ENCODE measurements at places on chromosomes 7 and 10. TPM values are rescaled to one million over a fixed set of nuclear protein-coding genes. Genes with fewer than 3 reads are reported as not detected.

- peaks cover 3% of the 10 kb centered on the region for H3K36me3 ChIP-seq
- H3K4me1 ChIP-seq, result peaks cover 27% of the 10 kb centered on the region
- H3K27me3 ChIP-seq, result no peaks in the 10 kb centered on the region
- no peak for DNase-seq
These were observed 5.8 kb downstream of the UPP1 start for GRCh38 chr7:48094861-48095293.

GRCh38 chr10:64271983-64272382 is 750.8 kb downstream of the REEP3 start:
- H3K4me3 ChIP-seq, result no peak overlapping the region
- no peak for DNase-seq
- H3K27me3 ChIP-seq, result no peaks in the 10 kb centered on the region
- no peaks in the 10 kb centered on the region for H3K4me1 ChIP-seq

DNA sequence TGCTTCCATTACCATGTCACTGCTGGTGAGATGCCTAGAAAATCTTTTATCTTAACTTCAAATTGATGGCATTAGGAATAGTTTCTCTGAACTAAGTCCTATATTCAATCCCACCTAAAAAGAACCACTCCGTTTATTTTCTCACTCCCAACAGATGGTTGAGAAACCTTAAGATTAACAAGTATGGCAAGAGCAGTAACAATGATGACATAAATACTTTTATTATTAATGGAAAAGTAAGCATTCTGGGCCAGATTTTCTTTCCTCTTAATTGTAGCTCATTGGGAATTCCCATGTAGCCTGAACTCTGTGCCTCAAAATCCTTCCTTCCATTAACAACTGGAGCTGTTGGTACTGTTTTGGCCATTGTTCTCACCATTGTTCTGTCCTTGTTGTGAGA is 21.1 kb upstream of the FAM13C start:
- DNase-seq, result no peak
- H3K36me3 ChIP-seq, result no peaks in the 10 kb centered on the region
- peak overlapping the region; percentile 75 for H3K27ac ChIP-seq
- H3K27me3 ChIP-seq, result no peaks in the 10 kb centered on the region
- peak overlapping the region; percentile 15 for H3K4me3 ChIP-seq

DNA sequence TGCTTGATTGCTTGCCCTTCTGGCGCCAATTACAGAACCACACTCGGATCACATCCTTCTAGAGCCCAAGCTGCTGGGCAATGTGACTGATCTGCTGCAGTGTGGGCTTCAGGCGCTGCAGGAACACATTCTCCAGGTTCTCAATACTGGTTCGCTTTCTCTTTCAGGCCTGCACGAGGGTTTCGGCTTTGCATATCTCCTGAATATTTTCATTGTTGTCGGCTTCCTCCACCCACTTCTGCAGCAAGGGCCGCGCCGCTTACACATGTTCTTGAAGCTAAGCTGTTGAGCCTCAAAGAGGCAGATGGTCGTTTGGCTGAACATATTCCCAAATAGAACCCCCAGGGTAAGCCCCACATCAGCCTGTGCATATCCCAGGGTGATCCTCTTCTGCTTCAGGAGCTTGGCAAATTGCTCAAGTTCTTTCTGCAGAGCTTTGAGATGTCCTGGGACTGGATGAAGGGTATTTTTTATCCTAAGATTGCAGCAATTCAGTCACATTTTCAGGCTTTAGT is 64.6 kb downstream of the HERC4 start:
- DNase-seq, result no peak
- no peaks in the 10 kb centered on the region for H3K4me1 ChIP-seq

The OGDHL gene
- not detected for total RNA-seq

DNA sequence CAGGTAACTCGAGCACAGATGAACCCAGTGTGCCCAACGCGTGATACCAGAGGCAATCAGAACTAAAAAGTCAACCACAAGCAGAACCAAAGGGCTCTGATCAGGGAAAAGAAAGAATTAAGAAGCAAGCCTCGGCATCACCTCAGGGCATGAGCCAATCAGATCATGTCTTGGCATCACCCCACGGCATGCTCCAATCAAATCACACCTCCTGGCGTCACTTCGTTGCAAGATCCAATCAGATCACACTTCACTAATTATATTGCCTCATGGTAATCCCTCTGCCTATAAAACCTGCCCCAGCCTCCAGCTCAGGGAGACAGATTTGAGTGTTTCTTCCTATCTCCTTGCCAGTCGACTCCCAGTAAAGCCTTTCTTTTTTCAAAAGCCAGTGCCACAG is 46.8 kb downstream of the TYW1B start:
- no peaks in the 10 kb centered on the region for H3K27me3 ChIP-seq
- H3K4me3 ChIP-seq, result no peak overlapping the region
- DNase-seq, result no peak
- no peaks in the 10 kb centered on the region for H3K36me3 ChIP-seq
- no peak overlapping the region for H3K27ac ChIP-seq

- no peaks in the 10 kb centered on the region for H3K4me1 ChIP-seq
- no peaks in the 10 kb centered on the region for H3K36me3 ChIP-seq
- H3K4me3 ChIP-seq, result no peak overlapping the region
- no peak for DNase-seq
- H3K27ac ChIP-seq, result no peak overlapping the region
These were observed 4.8 kb downstream of the STRIP2 start for GRCh38 chr7:129438839-129439651.

DNA sequence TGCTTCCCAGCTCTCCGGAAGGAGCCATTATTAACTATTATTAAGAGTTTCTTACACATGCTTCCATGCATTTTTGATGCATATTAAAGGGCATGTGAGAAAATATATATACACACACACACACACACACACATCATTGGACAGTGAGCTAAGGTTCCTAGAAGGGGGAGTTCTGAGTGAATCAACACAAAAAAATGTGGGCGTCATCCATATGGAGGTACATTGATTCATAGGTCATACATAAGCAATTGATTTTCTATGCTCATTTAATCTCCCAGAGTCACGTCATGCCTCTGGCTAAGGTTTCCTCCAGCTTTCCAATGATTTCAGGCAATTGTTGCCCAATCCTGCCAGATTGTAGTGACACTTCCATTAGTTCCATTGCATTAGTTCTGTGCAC is 269.4 kb downstream of the DNAJB9 start:
- no peak overlapping the region for H3K4me3 ChIP-seq
- DNase-seq, result no peak
- H3K27me3 ChIP-seq, result no peaks in the 10 kb centered on the region
- H3K36me3 ChIP-seq, result no peaks in the 10 kb centered on the region

DNA sequence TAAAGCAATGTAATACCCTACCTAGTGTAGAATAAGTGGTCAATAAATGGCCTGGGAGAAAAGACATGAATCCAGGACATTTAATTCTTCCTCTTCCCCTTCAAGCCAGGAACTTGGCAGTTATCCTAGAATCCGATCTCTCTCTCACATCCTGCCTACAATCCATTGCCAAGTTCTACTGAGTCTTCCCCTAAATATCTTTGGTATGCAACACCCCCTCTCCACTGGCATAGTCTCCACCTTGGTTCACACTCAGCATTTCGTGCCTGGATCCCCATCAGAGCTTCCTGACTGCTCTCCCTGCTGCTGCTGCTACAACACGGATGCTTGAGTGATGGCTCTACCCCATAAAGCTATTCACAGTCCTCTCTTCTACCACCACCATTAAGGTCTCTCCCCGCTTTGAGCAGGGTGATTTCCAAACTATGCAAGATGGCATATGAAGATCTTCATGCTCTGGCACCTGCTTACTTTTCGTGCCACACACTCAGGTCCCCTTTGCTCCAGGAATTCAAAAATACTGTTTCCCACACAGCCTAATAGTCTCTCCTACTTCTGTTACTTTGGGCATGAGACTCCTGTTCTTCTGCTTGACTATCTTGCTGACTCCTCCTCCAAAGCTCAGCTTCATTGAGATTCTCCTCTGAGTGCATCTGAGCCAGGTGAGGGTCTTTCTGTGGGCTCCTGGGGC is 4.8 kb downstream of the ANK3 start:
- H3K27me3 ChIP-seq, result no peaks in the 10 kb centered on the region
- no peak for DNase-seq
- H3K27ac ChIP-seq, result no peak overlapping the region
- H3K4me3 ChIP-seq, result no peak overlapping the region

DNA sequence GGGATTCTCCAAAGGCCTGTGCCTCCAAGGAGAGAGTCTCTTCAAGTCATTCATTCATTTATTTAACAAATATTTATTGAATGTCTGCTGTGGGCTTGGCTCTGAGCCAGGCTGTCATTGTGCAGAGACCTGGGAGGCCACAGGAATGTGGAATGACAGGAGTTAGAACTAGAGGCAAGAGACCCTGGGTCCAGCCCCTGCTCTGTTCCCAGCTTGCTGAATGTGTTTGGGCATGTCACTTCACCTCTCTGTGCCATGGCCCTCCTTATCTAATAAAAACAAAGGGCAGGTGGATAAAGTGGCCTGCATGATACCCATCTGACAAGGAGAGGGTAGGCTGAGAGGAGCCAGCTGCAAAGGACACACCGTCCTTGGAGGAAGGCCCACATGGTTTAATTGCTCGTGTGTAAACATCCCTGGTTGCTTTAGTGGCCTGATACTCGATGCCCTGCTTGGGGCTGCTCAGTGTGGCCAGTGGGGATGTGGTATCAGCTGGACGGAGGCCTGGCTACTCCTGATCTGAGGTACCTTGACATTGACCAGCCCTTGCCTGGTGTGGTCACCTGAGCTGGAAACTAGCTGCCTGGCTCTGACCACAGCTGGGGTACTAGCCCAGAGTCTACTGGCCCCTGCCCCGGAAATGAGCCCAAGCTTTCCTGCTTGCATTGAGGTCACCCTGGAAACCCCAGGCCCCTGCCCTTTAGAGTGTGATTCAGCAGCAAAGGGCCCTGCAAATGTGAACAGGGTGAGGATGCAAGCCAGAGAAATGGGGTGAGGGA is 116.2 kb downstream of the CDH23 start:
- H3K27me3 ChIP-seq, result no peaks in the 10 kb centered on the region
- H3K36me3 ChIP-seq, result no peaks in the 10 kb centered on the region
- no peak overlapping the region for H3K4me3 ChIP-seq

GRCh38 chr7:37445790-37446189 is 2.9 kb downstream of the ELMO1 start:
- no peaks in the 10 kb centered on the region for H3K36me3 ChIP-seq
- DNase-seq, result no peak
- H3K4me1 ChIP-seq, result peaks cover 9% of the 10 kb centered on the region
- no peak overlapping the region for H3K4me3 ChIP-seq
- no peak overlapping the region for H3K27ac ChIP-seq

The ABCC2 gene
- 0.71 TPM for total RNA-seq

GRCh38 chr10:128462844-128463243 is 336.6 kb upstream of the MKI67 start:
- H3K4me1 ChIP-seq, result no peaks in the 10 kb centered on the region
- H3K36me3 ChIP-seq, result no peaks in the 10 kb centered on the region
- DNase-seq, result no peak
- no peaks in the 10 kb centered on the region for H3K27me3 ChIP-seq
- no peak overlapping the region for H3K27ac ChIP-seq
- H3K4me3 ChIP-seq, result no peak overlapping the region

The SSC4D gene
- total RNA-seq, result 1.5 TPM

The TMEM270 gene
- not detected for total RNA-seq

The PRLHR gene
- not detected for total RNA-seq

The SFTPA2 gene
- total RNA-seq, result not detected

- peaks cover 83% of the 10 kb centered on the region for H3K4me1 ChIP-seq
- peaks cover 8% of the 10 kb centered on the region for H3K36me3 ChIP-seq
- no peak for DNase-seq
- no peak overlapping the region for H3K27ac ChIP-seq
These were observed 30.5 kb downstream of the ITPRIP start for GRCh38 chr10:104307576-104308438.

The KCNH2 gene
- not detected for total RNA-seq

The CPVL gene
- 22.9 TPM for total RNA-seq

DNA sequence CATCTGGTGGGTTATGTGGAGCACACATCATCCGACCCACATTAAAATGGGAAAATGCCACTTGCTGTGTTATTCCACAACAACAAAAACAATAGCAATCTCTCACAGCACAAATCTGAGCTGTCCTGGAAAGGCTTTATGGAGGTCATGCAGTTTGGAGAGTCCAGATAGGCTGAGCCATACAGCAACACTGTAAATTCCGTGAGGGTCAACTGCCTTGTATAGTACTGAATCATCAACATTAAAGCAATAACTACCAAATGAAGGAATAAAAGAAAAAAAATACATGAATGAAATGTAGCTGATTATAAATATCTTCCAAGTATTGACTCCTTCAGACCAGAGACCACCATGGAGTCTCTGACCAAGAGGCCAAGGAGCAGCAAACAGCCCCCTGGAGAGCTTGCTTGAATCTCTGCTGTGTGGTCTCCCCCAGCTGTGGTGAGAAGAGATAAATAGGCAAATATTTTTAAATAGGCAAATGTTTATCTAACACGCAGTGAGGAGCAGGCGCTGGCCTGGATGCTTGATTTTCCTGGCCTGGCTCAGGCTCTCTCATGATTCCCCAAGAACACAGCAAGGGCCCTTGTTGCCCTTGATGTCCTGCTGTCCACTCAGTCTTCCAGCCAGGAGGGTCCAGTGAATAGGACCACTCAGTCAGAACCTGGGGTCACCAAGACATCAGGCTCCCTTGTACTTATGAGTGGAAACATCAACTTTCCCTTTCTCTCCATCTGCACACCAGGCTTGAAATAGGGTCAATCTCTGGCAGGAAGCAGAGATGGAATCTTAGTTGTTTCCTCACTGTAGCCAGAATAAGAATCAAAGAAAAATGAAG is 1021.3 kb downstream of the XPNPEP1 start:
- no peaks in the 10 kb centered on the region for H3K27me3 ChIP-seq
- no peaks in the 10 kb centered on the region for H3K36me3 ChIP-seq
- DNase-seq, result no peak
- H3K27ac ChIP-seq, result no peak overlapping the region
- H3K4me3 ChIP-seq, result no peak overlapping the region
- no peaks in the 10 kb centered on the region for H3K4me1 ChIP-seq

GRCh38 chr7:47254081-47254977 is 327.6 kb downstream of the TNS3 start:
- H3K27ac ChIP-seq, result peak overlapping the region; percentile 76
- no peaks in the 10 kb centered on the region for H3K36me3 ChIP-seq
- H3K4me1 ChIP-seq, result peaks cover 20% of the 10 kb centered on the region
- no peaks in the 10 kb centered on the region for H3K27me3 ChIP-seq
- peak; percentile 25 for DNase-seq

- H3K27me3 ChIP-seq, result no peaks in the 10 kb centered on the region
- H3K27ac ChIP-seq, result no peak overlapping the region
- no peaks in the 10 kb centered on the region for H3K36me3 ChIP-seq
- no peak for DNase-seq
- H3K4me1 ChIP-seq, result no peaks in the 10 kb centered on the region
These were observed 334.1 kb upstream of the C7orf33 start for GRCh38 chr7:148256433-148256832.

DNA sequence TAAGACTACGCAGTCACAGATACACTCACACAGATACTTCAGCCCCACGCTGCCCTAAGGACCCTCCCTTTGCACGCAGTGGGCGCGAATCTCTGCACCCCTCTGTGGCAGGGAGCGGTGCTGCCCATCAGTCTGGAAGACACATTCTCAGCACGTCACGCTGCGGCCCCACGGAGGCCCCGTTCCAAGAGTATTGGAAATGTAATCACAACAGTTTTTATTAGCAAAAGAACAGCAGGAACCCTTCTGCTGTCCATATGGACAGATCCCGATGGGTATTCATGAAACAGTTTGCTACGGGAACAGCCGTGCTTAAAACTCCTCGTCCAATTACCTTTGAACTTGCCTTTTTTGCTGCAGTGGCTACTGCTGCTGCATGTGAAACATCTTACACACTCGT is 131.0 kb downstream of the RPS24 start:
- no peak overlapping the region for H3K27ac ChIP-seq
- no peak overlapping the region for H3K4me3 ChIP-seq
- H3K4me1 ChIP-seq, result no peaks in the 10 kb centered on the region

Data from thoracic aorta (tissue), 2 donors.